ENCODE measurements at places on chromosomes 3 and 15.

GRCh38 chr15:69570454-69570853 is 117.8 kb downstream of the RPLP1 start:
- no peak for DNase-seq

- DNase-seq: no peak
Observed at GRCh38 chr3:177652556-177653291, 455.4 kb upstream of the TBL1XR1 start.

DNA sequence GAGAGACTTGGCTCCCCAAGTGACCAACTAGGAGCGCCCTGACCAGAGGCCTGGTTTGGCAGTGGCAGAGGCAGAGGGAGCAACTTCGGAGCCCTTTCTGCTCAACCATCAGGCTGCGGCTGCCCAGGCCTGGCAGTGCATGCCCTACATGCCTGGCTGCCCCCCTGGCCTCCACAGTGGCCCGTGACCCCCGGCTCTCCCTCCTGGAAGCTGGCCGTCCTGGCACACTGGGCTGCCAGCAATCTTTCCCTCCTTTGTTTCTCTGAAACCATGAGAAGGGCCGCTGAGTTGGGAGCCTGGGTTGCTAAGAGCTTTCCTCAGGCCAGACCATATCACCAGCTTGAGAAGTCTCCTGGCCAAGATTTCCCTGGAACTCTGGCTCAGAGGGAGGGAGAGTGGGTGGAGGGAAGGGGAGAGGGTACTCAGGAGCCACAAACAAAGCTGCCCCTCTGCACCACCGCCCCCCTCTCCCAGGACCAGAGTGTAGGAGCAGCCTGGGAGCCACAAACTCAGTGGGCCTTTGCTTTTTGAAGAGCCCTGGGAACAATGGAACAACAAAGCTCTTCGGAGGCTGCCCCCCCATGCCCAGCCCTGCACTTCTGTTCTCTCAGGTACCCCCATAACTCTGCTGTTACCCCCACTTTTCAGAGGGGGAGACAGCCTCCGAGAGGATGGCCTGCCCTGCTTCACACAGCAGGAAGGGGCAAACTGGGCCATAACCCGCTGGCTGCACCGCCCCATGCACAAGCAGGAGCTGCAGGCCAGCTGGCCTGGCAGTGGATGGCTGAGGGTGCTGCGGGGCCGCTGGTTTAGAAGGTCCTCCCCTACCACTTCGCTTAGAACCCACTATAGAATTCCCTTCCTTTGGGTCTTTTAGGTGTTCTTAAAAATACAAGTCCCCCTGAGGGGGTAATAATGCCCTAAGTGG is 11.3 kb downstream of the CORO2B start:
- DNase-seq: no peak

GRCh38 chr3:46097691-46098241 is 70.5 kb upstream of the XCR1 start:
- DNase-seq: no peak

- DNase-seq: no peak
Observed at GRCh38 chr3:172846103-172846561, 95.6 kb downstream of the ECT2 start.

GRCh38 chr15:98124581-98124980 is 164.1 kb downstream of the ARRDC4 start:
- no peak for DNase-seq

DNA sequence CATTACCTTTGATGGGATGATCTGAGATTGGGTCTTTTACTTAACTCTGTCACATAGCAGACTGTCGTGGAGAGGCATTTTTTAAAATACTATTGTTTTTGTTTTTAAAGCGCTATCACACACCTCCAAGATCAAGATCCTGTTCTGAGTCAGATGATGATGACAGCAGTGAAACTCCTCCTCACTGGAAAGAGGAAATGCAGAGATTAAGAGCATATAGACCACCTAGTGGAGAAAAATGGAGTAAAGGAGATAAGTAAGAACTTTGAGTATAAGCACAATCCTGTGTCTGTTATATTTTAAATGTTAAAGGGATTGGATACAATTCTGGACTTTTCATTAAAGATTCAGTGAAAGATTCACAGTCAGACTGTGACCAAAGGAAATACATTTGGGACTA is 18.4 kb upstream of the ZBTB47 start:
- no peak for DNase-seq

GRCh38 chr3:125146626-125147490 is 65.7 kb downstream of the SLC12A8 start:
- no peak for DNase-seq

- no peak for DNase-seq
Observed at GRCh38 chr3:170059447-170059846, 21.7 kb downstream of the GPR160 start.

- no peak for DNase-seq
Observed at GRCh38 chr3:187799942-187800641, 54.8 kb upstream of the BCL6 start.

GRCh38 chr3:33256249-33256648 is 21.0 kb upstream of the FBXL2 start:
- no peak for DNase-seq

GRCh38 chr3:72270072-72270681 is 485.2 kb upstream of the PROK2 start:
- no peak for DNase-seq

GRCh38 chr15:80834402-80834801 is 55.2 kb downstream of the CEMIP start:
- no peak for DNase-seq

- no peak for DNase-seq
Observed at GRCh38 chr3:123739106-123739505, 145.0 kb downstream of the MYLK start.

- DNase-seq: no peak
Observed at GRCh38 chr3:90080988-90081387, 973.6 kb downstream of the EPHA3 start.

All from NCI-H510A treated with DMSO at 0.1 percent for 48 hours (cell line).